Thymus (tissue), 14 donors: ENCODE measurements at places on chromosomes 7 and 10. TPM values are rescaled to one million over a fixed set of nuclear protein-coding genes. Genes with fewer than 3 reads are reported as not detected.
A peak's percentile ranks its signal among the peaks of the same experiment; 100 is the strongest.

GRCh38 chr10:99406149-99406548, 24.3 kb downstream of the GOT1 start:
- peaks cover 22% of the 10 kb centered on the region for H3K36me3 ChIP-seq
- no peaks in the 10 kb centered on the region for H3K27me3 ChIP-seq
- H3K27ac ChIP-seq = no peak overlapping the region
- H3K4me1 ChIP-seq = no peaks in the 10 kb centered on the region
- H3K4me3 ChIP-seq = no peak overlapping the region

GRCh38 chr7:12571691-12572090, 1.2 kb downstream of the SCIN start:
- H3K4me1 ChIP-seq = peaks cover 15% of the 10 kb centered on the region
- H3K4me3 ChIP-seq = no peak overlapping the region
- no peak for DNase-seq
- no peaks in the 10 kb centered on the region for H3K36me3 ChIP-seq
- peaks cover 33% of the 10 kb centered on the region for H3K27me3 ChIP-seq

DNA sequence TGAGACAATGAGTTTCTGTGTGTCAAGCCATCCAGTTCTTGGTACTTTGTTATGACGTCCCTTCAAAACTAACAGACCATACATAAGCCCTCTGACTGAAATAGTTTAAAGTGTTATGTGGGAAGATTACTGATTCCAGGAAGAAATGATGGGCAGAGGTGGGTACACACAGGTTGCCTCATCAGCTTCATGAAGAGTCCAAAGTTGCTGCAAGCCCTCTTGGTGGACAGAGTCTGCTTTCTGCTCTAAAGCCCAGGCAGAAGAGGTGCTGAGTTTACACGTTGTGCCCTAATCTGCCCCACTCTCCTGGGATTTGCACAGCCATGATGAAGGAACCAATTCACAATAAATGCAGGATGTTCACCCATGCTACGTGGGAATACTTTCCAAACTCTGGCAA, 187.4 kb downstream of the PARD3 start:
- H3K27ac ChIP-seq = no peak overlapping the region
- DNase-seq = no peak
- H3K4me1 ChIP-seq = no peaks in the 10 kb centered on the region
- H3K27me3 ChIP-seq = no peaks in the 10 kb centered on the region

DNA sequence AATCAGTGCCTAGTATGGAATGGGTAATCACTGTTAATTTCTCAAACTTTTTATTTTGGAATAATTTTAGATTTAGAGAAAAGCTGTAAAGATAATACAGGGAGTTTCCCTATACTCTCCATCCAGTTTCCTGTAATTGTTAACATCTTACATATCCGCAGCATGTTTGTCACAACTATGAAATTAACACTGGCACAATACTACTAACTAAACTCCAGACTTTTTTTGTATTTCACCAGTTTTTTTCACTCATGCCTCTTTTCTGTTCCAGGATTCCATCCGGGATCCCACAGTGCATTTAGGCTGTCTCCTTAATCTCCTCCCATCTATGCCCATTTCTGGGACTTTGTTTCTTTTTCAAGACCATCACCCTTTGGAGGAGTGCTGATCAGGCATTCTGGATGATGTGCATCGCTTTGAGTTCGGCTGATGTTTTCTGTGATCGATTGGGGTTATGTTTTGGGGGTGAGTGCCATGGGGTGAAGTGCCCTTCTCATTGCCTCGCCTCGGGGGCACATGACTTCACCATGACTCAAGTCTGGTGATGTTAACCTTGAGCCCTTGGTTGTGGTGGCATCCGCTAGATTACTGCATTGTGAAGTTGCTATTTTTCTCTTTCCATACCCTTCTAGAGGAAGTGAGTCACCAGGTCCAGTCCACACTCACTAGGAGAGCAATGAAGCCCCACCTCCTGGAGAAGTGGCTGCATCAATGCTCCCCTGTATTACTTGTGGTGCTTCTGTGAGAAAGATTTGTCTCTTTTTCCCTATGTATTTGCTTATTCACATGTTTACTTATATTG, 43.9 kb upstream of the GRB10 start:
- no peak for DNase-seq
- H3K4me1 ChIP-seq = peaks cover 7% of the 10 kb centered on the region

GRCh38 chr10:128958834-128959690, 508.0 kb upstream of the MGMT start:
- no peak overlapping the region for H3K4me3 ChIP-seq
- DNase-seq = no peak
- no peak overlapping the region for H3K27ac ChIP-seq
- H3K27me3 ChIP-seq = no peaks in the 10 kb centered on the region
- no peaks in the 10 kb centered on the region for H3K36me3 ChIP-seq
- H3K4me1 ChIP-seq = no peaks in the 10 kb centered on the region

DNA sequence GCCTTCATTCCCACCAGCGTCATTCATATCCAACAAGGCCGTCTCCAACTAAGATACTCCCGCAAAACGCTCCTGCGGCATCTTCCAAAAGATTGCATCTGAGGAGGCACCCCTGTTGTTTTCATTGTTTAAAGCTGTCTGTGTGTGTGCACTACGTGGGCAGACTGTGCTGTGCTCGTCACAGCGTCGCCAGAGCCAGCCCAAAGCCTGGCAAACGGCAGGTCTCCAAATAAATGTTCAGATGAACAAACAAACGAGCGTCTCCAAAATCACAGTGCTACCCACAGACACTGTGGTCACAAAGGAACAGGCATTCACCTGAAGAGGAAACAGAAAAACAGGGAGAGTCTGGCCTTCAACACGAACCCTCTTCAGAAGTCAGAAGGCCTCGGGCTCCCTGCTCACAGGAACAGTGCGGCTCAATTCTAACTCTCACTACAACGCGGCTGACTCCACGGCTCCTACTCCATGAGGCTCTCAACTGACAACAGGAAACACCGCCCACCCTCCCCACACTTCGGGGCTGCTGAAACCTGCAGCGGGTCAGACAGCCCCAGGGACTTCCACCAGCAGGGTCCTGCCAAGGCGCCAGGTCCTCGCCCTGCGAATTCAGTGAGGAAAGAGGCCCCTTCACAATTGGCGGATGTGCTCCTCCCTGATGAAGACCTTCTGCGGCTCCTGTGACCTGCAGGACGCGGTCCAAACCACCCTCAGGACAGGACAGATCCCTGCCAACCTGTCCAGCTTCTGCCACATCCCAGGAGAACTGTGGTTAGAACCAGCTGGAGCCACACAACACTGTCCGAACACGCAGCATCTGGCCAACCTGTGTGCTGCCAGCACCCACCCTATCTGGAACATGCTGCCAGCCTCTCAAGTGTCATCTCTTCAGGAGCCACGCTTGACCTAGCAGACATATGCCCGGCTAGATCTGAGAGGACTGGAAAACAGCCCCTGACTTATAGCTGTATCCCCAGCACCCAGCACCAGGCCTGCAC, 36.1 kb downstream of the MAD1L1 start:
- no peak overlapping the region for H3K27ac ChIP-seq
- no peaks in the 10 kb centered on the region for H3K4me1 ChIP-seq
- no peaks in the 10 kb centered on the region for H3K27me3 ChIP-seq
- peaks cover 38% of the 10 kb centered on the region for H3K36me3 ChIP-seq
- H3K4me3 ChIP-seq = no peak overlapping the region

GRCh38 chr7:43508461-43508860, 74.4 kb upstream of the STK17A start:
- H3K4me1 ChIP-seq = peaks cover 10% of the 10 kb centered on the region
- peaks cover 2% of the 10 kb centered on the region for H3K27me3 ChIP-seq
- DNase-seq = peak; percentile 24
- no peak overlapping the region for H3K4me3 ChIP-seq
- no peaks in the 10 kb centered on the region for H3K36me3 ChIP-seq

- DNase-seq = no peak
- H3K4me3 ChIP-seq = no peak overlapping the region
- H3K27ac ChIP-seq = no peak overlapping the region
- H3K36me3 ChIP-seq = no peaks in the 10 kb centered on the region
Observed at GRCh38 chr7:44249639-44250234, 49.0 kb downstream of the YKT6 start.

DNA sequence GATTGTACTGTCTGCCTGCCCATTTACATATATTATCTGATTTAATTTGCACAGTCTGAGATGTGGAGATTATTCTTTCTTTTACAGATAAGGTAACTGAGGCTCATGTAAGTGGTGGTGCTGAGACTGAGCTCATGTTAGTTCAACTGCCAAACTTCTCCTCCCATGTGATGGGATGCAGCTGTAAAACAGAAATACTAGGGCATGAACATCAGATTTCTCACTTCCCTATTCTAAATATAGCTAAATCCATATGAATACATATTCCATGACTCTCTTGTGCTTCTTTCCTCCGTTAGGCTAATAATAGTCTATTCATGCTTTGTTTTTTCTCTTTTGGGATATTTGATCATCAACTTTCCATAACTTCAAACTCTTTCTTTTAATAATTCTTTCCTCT, 84.7 kb downstream of the PTPRZ1 start:
- no peak for DNase-seq
- H3K4me3 ChIP-seq = no peak overlapping the region
- no peaks in the 10 kb centered on the region for H3K36me3 ChIP-seq
- H3K4me1 ChIP-seq = no peaks in the 10 kb centered on the region

GRCh38 chr10:6379015-6379776, 176.5 kb downstream of the PFKFB3 start:
- H3K27ac ChIP-seq = no peak overlapping the region
- no peaks in the 10 kb centered on the region for H3K27me3 ChIP-seq
- H3K4me1 ChIP-seq = peaks cover 18% of the 10 kb centered on the region
- no peaks in the 10 kb centered on the region for H3K36me3 ChIP-seq
- DNase-seq = no peak
- H3K4me3 ChIP-seq = no peak overlapping the region

DNA sequence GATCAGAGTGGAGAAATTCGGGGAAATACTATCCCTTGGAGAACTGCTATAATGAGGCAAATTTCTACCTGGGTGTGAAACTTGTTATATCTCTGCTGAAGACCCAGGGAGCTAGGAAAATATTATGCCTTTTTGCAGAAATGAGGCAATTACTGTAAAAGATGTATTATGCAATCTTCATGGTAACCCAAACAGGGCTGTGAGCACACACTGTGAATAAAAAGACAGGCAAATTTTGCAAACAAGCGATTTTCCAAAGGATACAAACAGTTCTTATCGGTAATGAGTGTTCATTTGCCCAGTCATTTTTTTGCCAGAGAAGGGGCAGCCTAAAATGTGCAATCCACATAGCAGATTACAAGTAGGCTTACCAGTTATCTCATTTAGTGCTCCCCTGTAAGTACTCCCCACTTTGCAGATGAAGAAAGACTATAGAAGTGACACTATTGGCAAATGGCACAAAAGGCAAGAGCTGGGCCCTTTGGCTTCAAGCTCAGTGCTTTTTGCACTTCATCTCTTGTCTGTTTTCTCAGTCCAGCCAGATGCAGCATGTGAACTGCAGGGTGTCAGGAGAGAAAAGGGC, 205.8 kb downstream of the HECW1 start:
- no peak for DNase-seq
- no peaks in the 10 kb centered on the region for H3K27me3 ChIP-seq
- H3K4me3 ChIP-seq = no peak overlapping the region
- H3K36me3 ChIP-seq = no peaks in the 10 kb centered on the region
- H3K4me1 ChIP-seq = no peaks in the 10 kb centered on the region

- no peaks in the 10 kb centered on the region for H3K27me3 ChIP-seq
- H3K27ac ChIP-seq = peak overlapping the region; percentile 20
- no peaks in the 10 kb centered on the region for H3K4me1 ChIP-seq
- H3K4me3 ChIP-seq = no peak overlapping the region
- DNase-seq = no peak
Observed at GRCh38 chr10:35822316-35822715, 180.2 kb upstream of the FZD8 start.

- H3K36me3 ChIP-seq = peaks cover 62% of the 10 kb centered on the region
- H3K27me3 ChIP-seq = no peaks in the 10 kb centered on the region
Observed at GRCh38 chr10:100153239-100153825, 32.5 kb downstream of the ERLIN1 start.

GRCh38 chr7:134730411-134730829, 49.0 kb upstream of the CALD1 start:
- DNase-seq = no peak
- H3K4me3 ChIP-seq = no peak overlapping the region
- H3K27ac ChIP-seq = no peak overlapping the region
- no peaks in the 10 kb centered on the region for H3K4me1 ChIP-seq
- H3K27me3 ChIP-seq = no peaks in the 10 kb centered on the region
- no peaks in the 10 kb centered on the region for H3K36me3 ChIP-seq

DNA sequence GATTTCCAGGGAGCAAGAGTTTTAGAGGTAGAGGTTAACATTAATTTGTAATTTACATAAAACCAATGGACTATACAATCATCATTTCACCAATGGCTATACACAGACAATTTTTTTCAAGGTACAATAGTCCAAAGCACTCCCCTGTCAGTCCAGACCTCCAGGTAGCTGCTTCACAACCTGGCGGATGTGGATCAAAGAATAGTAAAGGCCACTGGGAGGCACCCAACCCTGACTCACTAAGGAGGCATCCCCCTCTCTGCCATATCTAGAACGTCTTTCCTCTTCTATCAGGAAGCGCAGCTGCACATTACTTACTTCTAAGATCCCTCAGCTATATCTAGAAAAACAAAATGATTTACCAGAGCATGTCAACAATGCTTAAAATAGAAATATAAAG, 217.7 kb upstream of the AOAH start:
- no peaks in the 10 kb centered on the region for H3K36me3 ChIP-seq
- no peaks in the 10 kb centered on the region for H3K27me3 ChIP-seq
- H3K4me3 ChIP-seq = no peak overlapping the region
- no peaks in the 10 kb centered on the region for H3K4me1 ChIP-seq
- H3K27ac ChIP-seq = no peak overlapping the region

GRCh38 chr7:1325246-1325645, 92.6 kb downstream of the UNCX start:
- H3K27me3 ChIP-seq = peaks cover 26% of the 10 kb centered on the region
- DNase-seq = no peak
- H3K4me3 ChIP-seq = no peak overlapping the region
- no peaks in the 10 kb centered on the region for H3K36me3 ChIP-seq

GRCh38 chr10:22713853-22714478, 412 bp downstream of the PIP4K2A start:
- DNase-seq = peak; percentile 50
- H3K4me3 ChIP-seq = peak overlapping the region; percentile 86
- no peaks in the 10 kb centered on the region for H3K36me3 ChIP-seq
- peaks cover 12% of the 10 kb centered on the region for H3K4me1 ChIP-seq
- H3K27me3 ChIP-seq = no peaks in the 10 kb centered on the region

DNA sequence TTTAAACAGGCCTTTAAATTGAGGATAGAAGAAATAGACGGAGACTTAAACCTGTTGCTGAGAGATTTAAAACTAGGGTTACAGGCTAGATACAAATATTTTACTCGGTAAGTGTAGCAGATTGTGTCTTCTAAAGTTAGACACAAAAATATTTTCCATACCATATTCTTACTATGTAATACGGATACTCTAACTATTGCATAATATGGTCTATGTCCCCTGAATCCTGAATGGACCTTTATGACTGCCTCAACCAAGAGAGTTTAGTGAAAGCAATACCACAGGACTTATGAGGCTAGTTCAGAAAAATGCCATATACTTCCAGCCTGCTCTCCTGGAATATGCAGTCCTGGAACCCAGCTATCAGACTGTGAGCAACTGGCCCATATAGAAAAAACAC, 13.4 kb upstream of the TES start:
- no peaks in the 10 kb centered on the region for H3K4me1 ChIP-seq
- H3K27ac ChIP-seq = no peak overlapping the region
- H3K36me3 ChIP-seq = no peaks in the 10 kb centered on the region
- H3K27me3 ChIP-seq = no peaks in the 10 kb centered on the region
- DNase-seq = no peak

The TMEM176B gene
- total RNA-seq = 23.4 TPM

The LDB3 gene
- 0.38 TPM for total RNA-seq

The MXI1 gene
- 14.7 TPM for total RNA-seq

The IFIT1B gene
- total RNA-seq = 0.38 TPM

The MRLN gene
- 0.47 TPM for total RNA-seq

The SRRM3 gene
- 0.05 TPM for total RNA-seq
